NCI-H524 (cell line): ENCODE measurements at places on chromosomes 2 and 18.

DNA sequence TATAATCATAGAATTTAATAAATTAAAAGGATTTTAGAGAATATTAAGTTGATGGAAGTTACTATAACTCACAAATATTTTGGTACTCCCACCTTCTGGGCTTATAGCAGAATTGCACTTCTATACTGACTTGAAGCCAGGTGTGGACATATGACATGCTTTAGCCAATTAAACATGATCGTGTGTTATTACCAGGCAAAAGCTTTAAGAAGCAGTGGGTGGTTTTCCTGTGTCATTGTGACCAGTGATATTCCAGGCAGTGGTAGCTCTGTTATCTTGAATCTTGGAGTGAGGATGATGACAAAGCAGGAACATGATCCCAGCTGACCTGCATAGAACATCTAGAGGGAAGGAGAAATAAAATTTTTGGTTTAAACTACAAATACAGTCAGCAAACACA lies 370.9 kb upstream of the ZEB2 start:
- DNase-seq, result peak; percentile 60

- no peak for DNase-seq
Observed at GRCh38 chr2:17621781-17622180, 81.3 kb downstream of the VSNL1 start.

DNA sequence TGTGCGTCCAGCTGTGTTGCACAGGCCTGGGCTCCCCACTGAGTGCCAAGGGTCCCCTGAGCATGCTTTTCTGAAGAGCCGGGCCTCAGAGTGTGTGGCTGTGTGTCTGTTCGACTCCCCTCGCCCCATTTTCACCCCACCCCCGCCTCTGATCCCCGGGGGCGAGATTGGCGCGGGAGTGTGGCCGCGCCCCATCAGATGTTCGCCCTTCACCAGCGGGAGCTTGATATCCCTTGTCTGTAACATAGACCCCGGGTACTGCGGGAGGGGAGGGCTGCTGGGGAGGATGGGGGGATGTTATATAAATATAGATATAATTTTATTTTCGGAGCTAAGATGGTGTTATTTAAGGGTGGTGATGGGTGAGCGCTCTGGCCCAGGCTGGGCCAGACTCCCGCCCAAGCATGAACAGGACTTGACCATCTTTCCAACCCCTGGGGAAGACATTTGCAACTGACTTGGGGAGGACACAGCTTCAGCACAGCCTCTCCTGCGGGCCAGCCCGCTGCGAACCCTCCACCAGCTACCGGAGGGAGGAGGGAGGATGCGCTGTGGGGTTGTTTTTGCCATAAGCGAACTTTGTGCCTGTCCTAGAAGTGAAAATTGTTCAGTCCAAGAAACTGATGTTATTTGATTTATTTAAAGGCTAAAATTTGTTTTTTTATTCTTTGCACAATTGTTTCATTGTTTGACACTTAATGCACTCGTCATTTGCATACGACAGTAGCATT lies 1.5 kb downstream of the RHOB start:
- peak; percentile 58 for DNase-seq

DNA sequence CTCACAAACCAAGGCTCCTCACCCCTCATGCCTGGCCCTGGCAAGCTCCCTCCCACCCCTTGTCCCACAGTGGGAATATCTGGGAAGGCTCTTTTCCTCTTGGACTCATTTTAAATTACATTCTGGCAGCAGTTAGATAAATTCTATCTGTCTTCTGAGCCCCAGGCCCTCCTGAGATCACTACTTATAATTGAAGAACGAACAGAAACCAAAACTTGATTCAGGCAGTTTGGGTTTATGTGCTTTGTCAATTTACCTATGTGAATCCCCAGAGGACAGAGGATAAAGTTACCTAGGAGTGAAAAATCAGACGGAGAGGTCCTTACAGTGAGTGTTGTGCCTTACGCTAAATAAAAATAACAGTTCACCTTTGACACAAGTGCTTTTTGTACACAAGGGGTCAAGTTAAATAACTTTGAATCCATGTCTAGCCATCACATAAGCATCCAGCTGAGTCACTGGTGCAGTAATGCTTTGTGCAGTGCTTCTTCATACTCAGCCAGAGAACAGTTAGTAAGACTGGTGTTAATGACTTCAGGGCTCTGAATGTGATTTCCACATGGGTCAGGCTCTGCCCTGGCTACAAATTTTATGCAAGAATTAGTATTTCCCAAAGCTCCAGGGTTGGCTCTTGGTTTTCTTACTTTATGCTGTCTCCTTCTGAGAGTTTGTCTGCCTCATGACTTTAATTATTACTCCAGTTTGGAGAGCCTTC lies 329.3 kb downstream of the INSIG2 start:
- DNase-seq, result no peak

DNA sequence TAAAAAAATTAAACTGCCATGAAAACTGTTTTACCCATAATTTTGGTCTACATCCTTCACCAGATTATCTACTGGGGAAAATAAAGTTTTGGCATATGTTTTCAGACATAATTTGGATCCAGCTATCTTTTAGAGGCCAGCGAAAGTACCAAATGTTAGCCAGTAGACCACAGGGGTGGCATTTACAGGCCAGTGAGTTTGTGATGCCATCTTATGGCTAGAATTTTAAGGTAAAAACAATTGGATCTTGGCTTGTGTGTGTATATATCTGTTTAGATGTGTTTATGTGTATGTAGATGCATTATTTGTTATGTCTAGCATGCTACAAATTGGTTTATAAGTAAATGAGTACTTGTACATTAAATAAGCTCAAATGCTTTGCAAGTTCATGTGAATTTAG lies 322.6 kb downstream of the ASXL3 start:
- DNase-seq, result no peak

DNA sequence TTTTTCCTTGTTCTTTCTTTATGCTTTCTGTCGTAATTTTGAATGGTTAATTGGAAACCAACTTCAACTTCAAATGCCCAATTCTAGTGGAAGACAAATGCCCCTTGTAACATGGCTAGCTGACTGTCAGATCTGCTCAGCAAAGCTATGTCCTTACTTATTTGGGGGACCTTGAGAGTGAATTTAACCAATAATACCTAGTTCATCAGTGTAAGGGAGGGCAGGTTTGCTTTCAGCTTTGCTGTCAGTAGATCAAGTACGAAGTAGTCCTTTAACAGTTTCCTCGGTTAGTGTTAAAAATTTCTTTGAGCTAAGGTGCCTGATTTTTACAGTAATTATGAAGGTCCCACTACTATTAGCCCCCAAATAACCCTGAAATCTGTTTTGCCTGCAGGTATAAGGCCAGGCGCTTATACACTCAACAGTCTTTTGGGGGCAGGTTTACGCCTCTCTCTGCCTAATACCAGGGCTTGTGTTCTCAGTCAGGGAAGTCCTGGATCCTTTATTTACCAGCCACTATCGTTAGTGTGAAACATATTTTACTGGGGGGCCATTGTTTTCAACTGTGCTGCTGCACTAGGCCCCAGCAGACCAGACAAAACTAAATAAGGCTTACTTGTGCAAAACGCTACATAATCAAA lies 165.1 kb upstream of the KCNJ3 start:
- no peak for DNase-seq
